ENCODE measurements at places on chromosomes 2 and 18.
A peak's percentile ranks its signal among the peaks of the same experiment; 100 is the strongest.

DNA sequence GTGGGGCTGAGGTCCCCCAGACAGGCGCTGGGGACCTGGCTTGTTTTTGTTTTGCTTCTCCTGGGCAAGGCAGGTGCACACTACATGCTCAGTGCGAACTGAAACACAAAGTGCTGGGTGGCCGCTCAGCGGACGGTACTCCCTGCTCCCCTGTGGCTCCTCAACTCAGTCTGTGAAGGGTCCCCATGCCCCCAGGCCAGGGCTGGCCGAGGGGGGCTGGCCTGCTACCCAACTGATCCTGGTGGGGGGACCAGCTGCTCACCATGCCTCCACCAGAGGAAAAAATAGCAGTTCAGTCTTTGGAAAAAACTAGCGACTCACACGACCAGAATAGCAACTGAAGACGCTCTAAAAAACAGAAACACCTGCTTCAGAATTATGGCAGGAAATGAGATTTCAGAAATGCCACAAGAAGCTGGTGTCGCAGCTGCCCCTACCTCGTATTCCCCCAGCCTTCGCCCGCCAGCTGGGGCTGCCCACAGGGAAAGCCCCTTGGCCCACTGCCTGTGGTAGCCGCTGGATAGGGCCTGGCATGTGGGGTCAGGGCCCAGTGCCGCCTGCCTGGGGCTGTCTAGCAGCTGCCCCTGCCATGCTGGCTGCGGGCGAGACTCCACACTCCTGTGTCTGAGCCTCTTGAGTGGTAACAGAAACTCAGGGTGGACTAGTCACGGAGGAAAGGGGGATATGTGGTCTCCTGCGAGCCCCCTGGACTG is 43.7 kb downstream of the MEX3C start:
- DNase-seq, result no peak

DNA sequence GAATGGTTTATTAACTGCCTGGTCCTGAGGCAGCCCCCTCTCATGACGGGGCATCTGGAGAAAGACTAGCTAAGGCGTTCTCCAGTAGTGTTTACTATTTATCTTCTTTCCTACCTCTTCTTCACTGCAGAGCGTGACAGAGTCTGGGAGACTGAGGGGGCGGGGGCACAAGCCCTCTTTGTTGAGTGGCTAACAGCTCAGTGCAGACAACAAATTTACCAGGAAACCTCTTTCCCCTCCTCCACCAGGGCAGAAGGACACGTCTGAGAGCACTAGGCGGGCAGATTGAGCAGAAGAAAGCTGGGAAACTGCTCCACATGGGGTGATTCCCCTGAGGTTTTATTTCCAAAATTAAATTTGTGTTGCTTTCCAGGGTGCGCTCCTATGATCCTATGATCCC is 322.1 kb downstream of the CNTNAP5 start:
- DNase-seq, result no peak

DNA sequence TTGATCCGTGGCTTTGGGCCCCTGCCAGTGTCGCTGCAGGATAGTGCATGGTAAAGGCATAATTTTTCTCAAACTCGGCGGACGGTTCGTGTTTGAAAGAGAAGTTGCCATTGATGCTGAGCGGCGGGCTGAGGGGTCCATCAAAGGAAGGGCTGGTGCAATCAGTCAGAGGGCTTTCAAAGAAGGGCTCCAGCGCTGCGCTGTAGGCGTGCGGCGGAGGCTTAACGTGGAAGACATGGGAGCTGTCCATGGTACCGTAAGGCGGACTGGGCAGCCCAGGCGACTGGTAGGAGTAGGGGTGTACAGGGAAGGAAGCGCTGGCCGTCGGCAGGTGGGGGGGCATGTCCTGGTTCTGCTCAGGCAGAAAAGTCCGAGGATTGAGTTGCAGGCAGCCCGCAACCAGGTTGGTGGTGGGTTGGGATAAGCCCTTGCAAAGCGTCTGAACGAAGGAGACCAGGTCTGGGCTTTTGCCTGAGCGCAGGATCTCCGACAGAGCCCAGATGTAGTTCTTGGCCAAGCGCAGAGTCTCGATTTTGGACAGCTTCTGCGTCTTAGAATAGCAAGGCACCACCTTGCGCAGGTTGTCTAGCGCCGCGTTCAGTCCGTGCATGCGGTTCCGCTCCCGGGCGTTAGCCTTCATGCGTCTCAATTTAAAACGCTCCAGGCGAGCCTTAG is 2.3 kb downstream of the NEUROD1 start:
- peak; percentile 69 for DNase-seq

GRCh38 chr2:15968280-15969178 is 28.2 kb downstream of the MYCN start:
- DNase-seq, result no peak

DNA sequence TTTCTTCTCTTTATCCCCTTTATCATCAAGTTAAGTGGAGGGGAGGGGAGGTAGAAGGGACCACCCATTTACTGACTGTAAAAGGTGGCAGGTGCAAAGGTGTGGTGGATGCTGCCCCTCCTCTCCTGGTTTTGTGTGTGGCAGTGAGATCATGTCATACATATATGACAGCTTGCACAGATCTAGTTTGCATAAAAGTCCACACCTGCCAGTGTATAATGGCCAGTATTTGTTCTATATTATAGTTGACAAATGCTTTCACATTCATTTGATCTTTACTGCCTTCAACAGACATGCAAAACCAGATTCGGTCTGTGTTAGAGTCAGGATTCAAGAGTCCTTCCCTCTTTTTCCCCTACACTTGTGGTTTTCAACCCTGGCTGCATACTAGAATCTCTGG is 55.1 kb downstream of the TGFA start:
- no peak for DNase-seq

GRCh38 chr2:69564604-69565003 is 78.9 kb downstream of the AAK1 start:
- no peak for DNase-seq

- no peak for DNase-seq
Observed at GRCh38 chr2:117179405-117179804, 635.1 kb upstream of the DDX18 start.

- no peak for DNase-seq
Observed at GRCh38 chr2:26649322-26649721, 8.2 kb upstream of the CIB4 start.

DNA sequence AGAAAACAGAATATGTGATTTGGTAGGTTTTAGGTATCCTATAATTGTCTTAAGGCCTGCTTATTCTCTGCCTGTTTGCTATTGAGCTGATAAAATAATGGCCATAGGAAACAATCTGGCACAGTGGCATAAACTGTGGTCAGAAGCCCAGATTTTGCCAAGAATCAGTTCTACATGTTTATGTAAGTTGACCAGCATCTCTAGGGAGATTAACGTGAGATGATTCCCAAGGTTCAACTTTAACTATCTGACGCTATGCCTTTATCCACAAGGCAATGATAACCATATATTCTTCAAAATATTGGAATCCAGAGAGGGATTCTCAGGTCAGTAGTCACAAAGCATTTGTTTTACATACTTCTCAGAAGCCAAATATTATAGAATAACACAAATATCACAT is 25.6 kb downstream of the AP1S3 start:
- no peak for DNase-seq

DNA sequence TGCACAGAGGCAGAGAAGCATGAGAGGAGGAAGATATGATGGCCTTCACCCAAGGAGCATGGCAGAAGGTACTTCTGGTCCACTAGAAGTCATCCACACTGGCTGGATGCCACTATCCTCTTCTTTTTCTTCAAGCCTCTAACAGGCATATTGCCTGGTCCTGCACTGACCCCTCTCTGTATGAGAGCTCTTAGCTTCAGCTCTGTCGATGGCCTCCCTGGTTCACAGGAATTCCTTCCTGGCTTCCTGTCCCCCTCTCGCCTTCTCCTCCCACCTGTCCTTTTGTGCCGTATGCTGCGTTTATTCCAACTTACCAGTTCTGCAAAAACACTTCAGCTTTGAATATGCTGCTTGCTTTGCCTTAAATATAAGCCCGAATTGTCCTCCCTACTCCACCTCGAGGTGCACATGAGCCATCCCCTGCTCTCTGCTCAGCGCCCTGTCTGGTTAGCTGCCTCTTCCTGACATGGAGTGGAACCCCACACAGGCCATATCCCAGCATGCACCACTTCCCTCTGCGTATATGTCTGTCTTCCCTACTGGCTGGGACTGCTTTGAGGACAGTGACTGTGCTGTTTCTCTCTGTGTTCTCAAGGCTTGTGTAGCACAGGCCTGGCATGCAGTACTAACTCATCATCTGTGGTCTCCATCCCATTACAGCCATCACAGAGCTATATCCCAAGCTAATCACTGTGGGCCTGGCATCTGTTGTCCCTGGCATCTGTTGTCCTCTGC is 474.9 kb downstream of the EIPR1 start:
- no peak for DNase-seq

- DNase-seq, result peak; percentile 31
Observed at GRCh38 chr2:191811807-191812602, 34.9 kb downstream of the CAVIN2 start.

DNA sequence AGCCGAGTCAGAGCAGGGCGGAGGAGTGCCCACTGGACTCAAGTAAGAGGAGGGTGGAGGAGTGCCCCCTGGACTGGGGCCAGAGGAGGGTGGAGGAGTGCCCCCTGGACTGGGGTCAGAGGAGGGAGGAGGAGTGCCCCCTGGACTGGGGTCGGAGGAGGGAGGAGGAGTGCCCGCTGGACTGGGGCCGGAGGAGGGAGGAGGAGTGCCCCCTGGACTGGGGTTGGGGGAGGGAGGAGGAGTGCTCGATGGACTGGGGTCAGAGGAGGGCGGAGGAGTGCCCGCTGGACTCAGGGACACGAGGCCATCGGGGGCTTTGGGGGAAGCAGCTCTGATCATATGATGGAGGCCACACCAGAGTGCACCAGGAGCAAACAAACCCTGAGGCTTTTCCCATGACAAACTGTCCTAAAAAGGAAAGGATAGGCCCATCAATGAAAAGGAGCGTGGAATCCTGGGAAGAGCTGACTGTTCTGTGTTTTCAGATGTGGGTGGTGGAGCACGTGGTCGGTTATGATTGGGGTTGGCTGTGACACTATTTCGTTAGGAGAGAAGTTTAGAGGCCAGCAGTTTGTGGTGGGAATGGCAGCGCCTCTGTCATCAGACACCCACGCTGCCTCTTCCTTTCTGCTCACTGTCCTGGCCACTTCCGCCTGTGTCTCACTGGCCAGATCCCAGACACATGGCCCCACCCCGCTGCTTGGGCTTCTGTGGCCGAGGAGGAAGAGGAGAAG is 24.5 kb upstream of the HPCAL1 start:
- no peak for DNase-seq

DNA sequence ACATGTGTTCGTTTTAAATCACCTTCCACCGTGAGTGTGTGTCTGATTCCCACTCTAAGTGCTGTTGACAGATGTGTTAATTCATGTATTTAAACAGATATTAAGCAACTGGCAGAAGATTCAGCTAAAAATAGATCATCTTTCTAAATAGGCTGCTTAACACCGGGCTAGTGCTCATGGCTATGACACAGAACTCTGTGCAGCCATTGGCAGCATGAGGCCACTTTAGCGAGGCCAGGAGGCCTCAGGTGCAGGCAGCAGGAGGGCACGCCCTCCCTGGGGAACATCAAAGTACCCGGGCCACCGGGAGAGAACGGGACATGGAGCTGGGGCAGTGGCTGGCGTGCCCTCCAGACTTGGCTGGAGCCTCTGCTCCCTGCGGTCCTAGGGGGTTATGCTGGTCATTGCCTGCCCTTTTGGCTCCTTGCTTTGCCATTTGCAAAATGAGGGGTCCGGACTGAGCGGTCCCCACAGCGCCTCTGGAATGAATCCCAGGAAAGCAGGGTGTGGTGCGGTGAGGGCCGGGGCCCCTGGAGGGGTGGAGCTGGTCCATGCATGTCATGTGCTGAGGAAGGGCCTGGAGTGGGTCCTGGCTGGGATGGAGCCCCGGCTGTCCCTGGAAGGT is 62.8 kb upstream of the HDAC4 start:
- DNase-seq, result no peak

GRCh38 chr18:41721103-41721790 is 233.8 kb upstream of the PIK3C3 start:
- DNase-seq, result no peak

GRCh38 chr18:47151439-47151838 is 1.1 kb upstream of the HDHD2 start:
- no peak for DNase-seq

- DNase-seq, result no peak
Observed at GRCh38 chr18:59813942-59814341, 85.9 kb upstream of the PMAIP1 start.

GRCh38 chr2:172261292-172261691 is 158.6 kb upstream of the DLX2 start:
- no peak for DNase-seq

DNA sequence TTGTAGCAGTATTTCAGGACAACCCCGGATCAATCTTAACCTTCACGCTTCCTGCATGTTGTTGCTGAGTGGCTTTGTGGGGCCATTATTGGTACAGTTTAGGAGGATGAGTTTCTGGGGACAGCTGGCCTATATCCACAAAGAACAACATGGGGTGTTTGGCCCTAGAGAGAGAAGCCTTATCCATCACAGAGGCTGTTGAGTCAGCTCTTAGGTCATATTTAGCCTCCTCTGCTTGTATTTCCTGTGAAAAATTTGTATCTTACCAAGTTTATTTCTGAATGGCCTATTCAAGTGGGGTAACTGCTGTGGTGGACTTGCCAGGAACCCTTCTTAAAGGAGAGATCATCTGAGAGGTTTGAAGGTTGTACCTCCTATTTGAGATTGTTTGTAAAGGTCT is 77.6 kb downstream of the MAP4K4 start:
- no peak for DNase-seq

DNA sequence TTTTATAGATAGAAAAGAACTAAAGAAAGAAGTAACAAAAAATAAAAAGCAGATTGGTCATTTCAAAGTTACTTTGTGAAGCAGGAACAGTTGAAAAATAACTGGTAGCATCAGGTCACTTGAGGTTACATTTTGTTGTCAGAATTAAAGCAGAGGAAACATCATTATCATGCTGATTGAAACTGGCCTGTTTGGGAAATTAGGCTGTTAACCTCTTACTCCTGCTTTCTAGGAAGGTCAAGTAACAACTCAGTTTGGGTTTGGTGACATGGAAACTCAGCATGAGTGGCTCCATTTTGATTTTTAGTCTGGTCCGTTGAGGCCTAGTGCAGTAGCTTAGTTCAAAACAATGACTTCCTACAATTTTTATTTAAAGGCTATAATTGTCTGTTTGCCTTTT is 1383.5 kb downstream of the DPP10 start:
- no peak for DNase-seq

- DNase-seq, result peak; percentile 72
Observed at GRCh38 chr2:177763531-177764265, 308.9 kb downstream of the PDE11A start.

- DNase-seq, result no peak
Observed at GRCh38 chr18:9756271-9756932, 48.3 kb downstream of the RAB31 start.

GRCh38 chr2:40955042-40955441 is 503.2 kb upstream of the SLC8A1 start:
- no peak for DNase-seq

- DNase-seq, result peak; percentile 84
Observed at GRCh38 chr2:237695201-237695780, 67.9 kb downstream of the LRRFIP1 start.

- DNase-seq, result no peak
Observed at GRCh38 chr18:12057419-12058039, 36.1 kb upstream of the ANKRD62 start.

DNA sequence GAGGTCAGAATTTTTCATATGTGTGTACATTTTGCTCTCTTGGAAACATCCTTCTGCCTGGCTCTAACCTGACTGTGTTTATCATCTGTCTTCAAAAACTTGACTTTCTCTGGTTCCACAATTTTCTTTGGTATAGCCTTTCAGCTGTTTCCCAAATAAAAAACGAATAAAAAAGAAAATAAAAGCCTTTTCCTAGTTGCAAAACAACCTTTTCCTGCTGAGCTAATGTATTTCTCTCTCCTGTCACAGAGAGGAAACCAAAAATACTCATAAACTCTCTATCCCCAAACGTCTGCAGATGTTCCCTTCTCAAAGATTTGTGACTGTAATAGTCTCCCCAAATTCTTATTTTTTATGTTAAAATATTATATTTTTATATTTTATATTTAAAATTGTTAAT is 505.3 kb upstream of the SLC39A10 start:
- DNase-seq, result no peak

All from A549 (cell line).